DND-41 (cell line): ENCODE measurements at places on chromosomes 11 and 22.

- DNase-seq = no peak
These were observed 109.1 kb upstream of the TIMP3 start for GRCh38 chr22:32692371-32692770.

DNA sequence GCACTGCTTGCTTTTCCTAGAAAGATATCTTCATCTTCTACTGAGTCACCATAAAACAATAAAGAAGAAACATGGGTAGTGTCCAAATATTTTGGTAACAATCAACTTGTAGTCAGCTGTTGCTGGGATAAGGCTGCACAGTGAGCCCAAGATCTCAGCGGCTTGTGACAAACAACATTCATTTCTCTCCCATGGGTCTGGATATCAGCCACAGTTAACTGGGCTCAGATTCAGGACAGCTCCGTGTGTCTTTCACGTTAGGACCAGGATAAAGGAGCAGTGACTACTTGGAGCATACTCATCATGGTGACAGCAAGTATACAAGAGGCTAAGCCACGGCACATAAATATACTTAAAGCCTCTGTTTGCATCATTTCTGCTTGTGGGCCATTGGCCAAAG lies 27.9 kb upstream of the GRK3 start:
- DNase-seq = no peak

DNA sequence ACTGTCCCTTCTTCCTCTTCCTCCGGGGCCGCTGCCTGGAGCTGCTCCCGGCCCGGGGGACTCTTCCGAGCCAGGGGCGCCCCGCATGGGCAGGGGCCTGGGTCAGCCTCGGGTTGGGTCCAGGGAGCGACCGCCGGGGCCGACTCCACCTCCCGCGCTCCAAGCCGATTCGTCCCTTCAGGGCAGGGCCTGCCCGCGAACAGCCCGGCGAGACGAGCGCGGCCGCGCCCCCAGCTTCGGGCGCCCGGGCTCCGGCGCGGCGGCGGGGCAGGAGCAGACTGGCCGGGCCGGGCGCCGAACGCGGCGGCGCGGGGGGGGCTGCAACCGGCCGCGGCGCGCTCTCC lies at the start of gene LARGE1:
Gene LARGE1, minus strand, starts transcription at position 280 of the 344 bp plus-strand sequence.
- no peak for DNase-seq

- DNase-seq = no peak
These were observed 99.3 kb downstream of the WNT7B start for GRCh38 chr22:45877651-45878050.

- DNase-seq = no peak
These were observed 972.7 kb downstream of the BRD1 start for GRCh38 chr22:48855013-48855412.

DNA sequence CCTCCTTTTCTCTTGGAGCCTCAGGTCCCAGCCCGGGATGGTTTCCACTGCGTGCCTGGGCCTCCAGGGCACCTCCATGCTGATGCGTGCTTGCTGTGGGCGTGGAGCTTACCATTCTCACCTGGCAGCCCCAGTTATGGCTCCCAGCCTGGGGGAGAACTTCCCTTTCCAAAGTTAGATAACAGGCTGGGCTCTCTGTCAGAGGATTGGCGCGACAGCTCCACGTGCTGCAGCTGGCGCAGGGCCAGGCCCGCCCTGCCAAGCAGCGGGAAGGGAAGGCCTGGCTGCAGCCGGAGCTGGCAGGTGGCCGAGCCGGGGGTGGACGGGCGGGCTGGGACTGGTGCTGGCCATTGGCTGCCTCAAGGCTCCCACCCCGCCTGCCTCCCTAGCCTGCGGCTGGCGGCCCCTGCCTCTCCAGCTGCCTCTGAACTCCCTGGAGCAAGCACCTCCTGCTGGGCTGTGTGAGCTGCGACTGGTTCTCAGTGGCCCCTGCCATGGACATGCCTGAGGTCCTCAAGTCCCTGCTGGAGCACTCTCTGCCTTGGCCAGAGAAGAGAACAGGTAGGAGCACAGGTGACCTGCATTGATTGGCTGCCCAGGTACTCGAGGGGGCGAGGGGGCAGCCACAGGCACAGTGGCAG lies 14.6 kb upstream of the TEF start:
- DNase-seq = no peak

DNA sequence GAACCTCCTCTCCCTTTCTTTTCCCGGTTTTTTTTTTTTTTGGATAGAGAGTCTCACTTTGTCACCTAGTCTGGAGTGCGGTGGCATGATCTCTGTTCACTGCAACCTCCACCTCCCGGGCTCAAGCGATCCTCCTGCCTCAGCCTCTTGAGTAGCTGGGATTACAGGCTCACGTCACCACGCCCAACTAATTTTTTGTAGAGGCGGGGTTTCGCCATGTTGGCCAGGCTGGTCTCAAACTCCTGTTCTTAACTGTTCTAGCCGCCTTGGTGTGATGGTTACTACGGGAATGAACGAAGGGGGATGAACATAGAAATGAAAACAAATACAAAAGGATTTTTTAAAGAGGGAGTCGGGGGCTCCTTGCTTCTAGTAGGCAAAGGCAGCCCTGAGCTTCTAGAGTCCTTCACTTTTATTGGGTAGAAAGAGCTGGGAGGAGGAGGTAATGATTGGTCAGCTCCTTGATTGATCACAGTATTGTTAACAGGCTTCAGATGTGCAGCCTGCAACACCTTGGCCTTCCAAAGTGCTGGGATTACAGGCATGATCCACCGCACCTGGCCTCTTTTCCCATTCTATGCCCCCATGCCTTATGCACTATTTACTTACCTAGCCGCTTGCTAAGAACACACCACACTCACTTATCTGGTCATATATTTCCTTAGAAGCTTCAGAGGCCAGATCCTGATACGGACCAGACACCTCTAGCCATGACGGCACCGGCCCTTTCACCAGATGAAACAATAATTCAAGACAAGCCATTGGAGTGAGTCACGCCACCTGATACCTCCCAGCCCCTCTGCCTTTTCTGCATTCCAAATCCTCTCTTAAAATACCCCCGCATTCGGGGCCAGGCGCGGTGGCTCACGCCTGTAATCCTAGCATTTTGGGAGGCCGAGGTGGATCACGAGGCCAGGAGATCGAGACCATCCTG lies 20.7 kb downstream of the SUSD2 start:
- DNase-seq = no peak

DNA sequence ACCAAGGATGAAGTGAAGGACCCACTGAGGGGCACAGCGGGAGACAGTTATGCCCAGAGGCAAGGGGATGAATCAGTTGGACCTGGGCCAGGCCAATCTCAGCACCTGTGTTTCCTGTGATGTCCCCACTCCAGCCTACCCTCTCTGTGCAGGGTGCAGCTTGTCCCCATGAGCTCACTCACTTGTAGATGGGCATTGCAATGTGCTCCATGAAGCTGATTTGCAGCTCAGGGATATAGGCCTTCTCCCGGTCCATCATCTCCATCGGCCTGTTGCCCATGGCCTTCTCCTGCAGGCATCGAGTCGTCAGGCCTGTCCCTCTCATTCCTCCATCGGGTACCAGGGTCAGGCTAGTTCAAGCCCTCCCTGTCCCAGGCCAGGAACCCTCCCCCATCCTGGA lies 96.2 kb downstream of the PDE2A start:
- no peak for DNase-seq

DNA sequence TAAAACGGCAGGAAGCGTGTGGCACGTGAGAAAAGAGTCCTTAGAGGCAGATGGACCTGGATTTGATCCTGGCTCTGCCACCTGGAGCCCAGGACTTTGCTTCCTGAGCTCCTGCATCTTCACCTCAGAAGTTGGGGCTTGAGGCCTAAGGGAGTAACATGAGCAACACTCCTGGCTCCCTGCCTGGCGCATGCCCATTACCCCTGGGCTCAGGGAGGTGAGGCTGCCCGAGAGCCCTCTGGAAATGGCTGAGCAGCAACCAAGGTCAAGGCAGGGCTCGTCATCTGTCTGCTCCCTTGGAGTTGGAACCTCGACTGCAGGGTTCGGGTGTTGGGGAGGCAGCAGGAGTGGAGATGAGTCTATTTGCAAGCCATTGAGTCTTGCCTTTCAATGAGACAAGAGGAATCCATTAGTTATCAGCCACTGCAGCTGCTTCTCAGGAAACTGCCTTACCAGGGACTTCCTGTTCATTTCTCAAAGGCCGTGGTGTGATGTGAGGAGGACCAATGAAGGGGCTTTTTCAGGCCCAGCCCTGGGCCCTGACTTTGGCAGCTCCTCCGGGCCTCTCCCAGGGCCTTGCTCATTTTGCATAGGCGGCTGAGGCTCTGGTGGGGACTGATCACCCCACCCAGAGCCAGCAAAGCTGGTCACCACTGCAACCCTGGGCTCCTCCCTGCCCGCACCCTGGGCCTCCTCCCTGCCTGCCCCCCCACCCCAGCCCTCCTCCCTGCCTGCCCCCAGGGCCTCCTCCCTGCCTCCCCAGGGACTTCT lies 6.4 kb downstream of the FADS2 start:
- peak; percentile 93 for DNase-seq

- no peak for DNase-seq
These were observed 271.2 kb downstream of the TBC1D22A start for GRCh38 chr22:47033648-47034000.

GRCh38 chr11:102488208-102488607 lies 35.6 kb upstream of the TMEM123 start:
- no peak for DNase-seq

DNA sequence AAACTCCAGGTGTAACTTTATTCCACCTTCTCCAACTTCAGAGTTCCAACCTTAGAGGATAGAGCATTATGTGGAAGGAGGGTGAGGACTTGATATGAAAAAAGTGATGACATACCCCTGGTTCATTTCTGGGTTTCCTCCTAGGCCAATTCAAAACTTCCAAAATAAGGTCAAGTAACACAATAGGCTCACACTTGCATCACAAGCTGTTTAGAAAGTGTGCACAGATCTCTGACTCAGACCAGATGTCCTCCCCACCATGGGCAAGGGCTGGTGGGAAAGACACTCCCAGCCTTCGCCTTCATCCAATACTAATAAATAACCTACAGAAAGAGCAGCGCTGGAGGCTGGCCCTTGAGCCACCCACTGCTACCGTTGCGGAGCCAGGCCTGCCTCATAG lies 5.8 kb upstream of the BUD13 start:
- no peak for DNase-seq

- no peak for DNase-seq
These were observed 5.5 kb upstream of the DNAL4 start for GRCh38 chr22:38799265-38800002.

GRCh38 chr11:925496-926301 lies at the start of gene AP2A2:
AP2A2 (plus strand) TSS chr11:925870; CDS start chr11:926022, 152 bp downstream.
- DNase-seq = peak; percentile 88
